ENCODE measurements at places on chromosomes 5 and 9.

GRCh38 chr9:129437626-129438323 is 183.1 kb downstream of the C9orf50 start:
- DNase-seq: no peak

DNA sequence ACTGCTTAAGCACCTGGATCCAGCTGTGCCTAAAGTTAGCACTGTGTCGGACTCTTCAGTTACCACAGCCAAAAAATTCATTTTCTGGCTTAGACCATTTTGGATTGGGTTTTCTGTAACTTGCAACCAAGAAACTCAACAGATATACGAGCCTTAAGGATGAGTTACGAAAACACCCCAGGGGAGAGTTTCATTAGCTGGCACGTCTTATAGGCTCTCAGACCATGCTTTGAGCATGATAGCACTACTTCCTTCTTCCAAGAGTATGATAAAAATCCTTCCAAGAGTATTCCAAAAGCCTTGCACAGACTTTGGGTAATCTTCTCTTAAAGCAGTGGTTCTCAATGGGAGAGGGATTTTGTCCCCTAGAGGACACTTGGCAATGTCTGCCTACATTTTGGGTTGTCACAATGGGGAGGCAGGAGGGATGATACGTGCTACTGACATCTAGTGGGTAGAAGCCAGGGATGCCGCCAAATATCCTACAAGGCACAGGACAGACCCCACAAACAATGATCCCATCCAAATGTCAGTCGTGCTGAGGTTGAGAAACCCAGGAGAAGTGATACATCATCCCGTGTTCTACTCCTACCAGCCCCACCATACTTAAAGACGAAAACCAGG is 64.8 kb downstream of the SMIM23 start:
- peak; percentile 90 for DNase-seq

DNA sequence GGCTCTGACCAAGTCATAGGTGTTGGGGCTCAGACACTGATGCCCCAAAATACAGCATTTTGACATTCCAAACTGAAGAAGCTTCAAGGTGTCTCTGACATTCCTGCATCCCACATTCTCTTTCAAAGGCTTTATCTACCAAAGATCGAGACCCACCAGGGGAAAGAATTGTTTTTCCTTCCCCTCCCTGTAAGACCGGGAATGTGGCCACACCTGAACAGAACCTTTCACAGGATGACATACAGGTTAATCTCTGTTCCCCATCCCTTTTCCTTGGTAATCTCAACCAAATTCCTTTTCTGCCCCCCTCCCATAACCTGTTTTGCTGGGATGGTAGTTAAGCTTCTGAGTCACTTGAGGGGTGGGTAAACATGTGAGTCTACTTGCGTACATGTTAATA is 72.3 kb downstream of the IQGAP2 start:
- peak; percentile 83 for DNase-seq

GRCh38 chr9:98774746-98775145 is 21.6 kb downstream of the ANKS6 start:
- DNase-seq: no peak

- DNase-seq: no peak
Observed at GRCh38 chr5:78387468-78388153, 27.2 kb downstream of the SCAMP1 start.

GRCh38 chr9:90546200-90546599 is 96.4 kb downstream of the DIRAS2 start:
- peak; percentile 93 for DNase-seq

DNA sequence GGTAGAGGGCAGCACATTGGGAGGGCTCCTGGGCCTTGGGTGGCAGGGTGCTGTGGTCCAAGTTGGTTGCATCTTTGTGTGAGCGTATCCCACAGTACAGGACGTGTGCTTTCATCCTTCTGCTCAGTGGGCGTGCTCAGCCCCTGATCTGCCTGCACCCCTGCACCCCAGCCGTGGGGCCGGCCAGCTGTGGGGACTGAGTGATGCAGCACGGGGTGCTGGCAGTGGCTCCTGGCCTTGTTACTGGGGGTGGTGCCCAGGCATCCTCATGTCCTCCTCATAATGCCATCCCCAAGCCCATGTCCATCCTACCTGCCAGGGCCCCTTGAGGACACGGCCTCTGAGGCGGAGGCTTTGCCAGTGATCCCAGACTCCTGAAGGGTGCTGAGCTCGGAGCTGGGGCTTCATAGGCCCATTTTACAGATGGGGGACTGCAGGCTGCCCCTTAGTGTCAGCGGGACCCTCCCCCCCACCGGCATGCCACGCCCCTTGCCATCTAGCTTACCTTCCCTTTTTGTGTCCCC is 100.7 kb downstream of the PHF2 start:
- no peak for DNase-seq

GRCh38 chr9:119074017-119074416 is 295.2 kb downstream of the BRINP1 start:
- DNase-seq: no peak

DNA sequence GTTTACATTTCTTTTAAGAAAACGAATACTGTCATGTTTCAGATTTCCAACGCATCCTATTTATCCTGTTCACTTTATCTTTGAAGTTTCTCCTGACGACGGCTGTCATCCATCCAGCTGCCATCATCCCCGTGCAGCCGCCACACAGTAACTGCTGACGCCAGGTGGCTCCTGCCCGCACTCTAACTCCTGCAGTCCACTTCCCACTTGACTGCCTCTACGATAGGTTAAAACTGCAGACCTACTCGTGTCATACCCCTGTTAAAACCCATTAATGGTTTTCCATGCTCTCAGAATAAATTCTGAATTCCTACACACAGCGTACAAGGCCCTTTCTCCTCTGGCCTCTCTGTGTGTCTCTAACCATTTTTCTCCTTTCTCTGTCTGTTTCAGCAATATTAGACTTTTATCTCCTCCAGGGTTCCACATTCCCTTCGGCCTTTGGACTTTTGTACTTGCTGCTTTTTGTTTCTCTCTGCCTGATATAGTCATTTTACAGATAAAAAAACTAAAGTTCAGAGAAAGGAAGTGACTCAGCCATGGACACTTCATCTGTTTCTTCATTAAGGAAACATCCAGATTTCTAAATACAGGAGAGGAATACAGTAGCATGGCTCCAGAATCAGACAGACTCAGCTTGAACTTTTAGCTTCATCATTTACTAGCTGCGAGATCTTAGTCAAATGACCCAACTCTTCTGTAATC is 84.9 kb downstream of the ADAMTS12 start:
- DNase-seq: no peak

DNA sequence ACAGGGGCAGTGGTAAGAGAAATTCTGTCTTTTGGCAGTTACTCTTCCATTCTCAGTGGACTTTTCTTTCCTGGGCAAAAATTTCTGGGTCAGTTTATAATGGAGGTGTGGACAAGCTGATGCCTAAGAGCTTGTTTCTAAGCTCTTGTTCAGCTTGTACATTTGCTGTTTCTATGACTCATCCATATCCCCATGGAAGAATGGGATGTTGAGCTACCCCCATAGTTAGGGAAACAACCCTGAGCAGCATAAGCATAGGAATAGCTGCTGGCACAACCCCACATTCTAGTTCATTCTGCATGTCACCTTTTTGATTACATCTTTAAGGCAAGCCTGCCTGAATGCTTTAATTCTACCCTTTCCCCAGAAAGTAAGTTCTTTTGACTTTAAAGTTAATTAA is 173.3 kb downstream of the PSAT1 start:
- DNase-seq: no peak

GRCh38 chr5:174951151-174951780 is 226.9 kb downstream of the MSX2 start:
- DNase-seq: peak; percentile 90

- no peak for DNase-seq
Observed at GRCh38 chr9:107639426-107639825, 149.9 kb upstream of the KLF4 start.

DNA sequence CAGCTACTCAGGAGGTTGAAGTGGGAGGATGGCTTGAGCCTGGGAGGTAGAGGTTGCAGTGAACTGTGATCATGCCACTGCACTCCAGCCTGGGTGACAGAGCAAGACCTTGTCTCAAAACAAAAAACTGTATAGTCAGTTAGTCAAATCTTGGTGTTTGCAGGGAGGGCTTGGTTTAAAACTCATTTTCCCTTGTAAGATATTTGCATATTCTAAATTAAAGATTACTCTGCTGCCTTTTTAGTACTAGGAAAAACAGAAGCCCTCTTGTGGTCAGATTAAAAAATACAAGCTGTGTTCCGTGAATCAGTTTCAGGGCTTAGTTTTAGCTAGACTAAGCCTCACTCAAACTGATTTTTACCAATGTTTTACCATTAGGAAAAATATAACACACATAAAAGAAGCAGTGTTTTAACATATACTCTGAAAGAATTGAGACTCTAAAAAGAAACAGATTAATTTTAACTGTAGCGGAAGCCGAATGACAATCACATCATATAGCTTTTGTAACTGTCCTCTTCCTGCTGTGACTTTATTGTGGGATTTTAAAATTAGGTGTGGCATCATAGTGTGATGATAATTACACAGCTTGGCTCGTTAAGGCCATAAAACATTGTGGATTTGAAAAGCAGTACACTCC is 84.9 kb upstream of the BASP1 start:
- peak; percentile 48 for DNase-seq

GRCh38 chr5:64947031-64947430 is 178.3 kb downstream of the CWC27 start:
- DNase-seq: no peak

GRCh38 chr9:78221425-78221824 is 14.4 kb upstream of the CEP78 start:
- no peak for DNase-seq

- no peak for DNase-seq
Observed at GRCh38 chr5:96669909-96670308, 7.7 kb downstream of the CAST start.

DNA sequence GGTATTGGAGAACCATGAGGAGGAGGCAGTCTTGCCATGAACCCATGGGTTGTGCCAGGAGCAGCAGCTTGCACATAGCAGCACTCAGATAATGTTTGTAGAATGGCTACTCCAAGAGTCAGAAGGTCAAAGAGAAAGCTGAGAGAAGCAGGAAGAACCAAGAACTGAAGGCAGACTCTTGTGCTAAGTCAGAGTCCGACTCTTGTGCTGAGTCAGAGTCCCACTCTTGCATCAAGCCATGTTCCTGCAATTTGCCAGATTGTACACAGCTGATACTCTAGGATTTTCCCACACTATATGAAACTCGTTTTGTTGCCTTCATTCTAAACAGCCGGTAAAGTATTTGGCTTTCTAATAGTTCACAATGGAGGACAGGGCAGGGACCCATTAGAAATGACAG is 26.2 kb upstream of the HSPA9 start:
- no peak for DNase-seq

DNA sequence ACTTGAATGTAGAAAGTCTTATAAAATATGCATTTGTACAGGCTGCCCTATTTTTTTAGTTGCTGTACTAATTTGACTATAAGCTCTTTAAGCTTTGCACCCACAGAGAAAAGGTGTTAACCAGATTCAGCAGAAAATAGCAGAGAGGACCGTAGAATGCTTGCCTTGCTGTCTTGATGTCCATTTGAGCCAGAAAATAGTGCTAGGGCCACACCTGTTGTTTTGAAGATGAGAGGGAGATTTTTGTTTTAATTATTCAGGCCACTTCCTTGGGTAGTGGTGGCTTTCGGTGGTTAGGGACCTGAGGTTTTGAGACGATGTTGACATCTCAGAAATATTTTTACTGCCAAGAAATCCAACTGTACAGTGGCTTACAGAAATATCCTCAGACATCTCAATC is 196.0 kb downstream of the SPATA31D1 start:
- DNase-seq: no peak

- no peak for DNase-seq
Observed at GRCh38 chr5:8098081-8098480, 229.1 kb downstream of the MTRR start.

DNA sequence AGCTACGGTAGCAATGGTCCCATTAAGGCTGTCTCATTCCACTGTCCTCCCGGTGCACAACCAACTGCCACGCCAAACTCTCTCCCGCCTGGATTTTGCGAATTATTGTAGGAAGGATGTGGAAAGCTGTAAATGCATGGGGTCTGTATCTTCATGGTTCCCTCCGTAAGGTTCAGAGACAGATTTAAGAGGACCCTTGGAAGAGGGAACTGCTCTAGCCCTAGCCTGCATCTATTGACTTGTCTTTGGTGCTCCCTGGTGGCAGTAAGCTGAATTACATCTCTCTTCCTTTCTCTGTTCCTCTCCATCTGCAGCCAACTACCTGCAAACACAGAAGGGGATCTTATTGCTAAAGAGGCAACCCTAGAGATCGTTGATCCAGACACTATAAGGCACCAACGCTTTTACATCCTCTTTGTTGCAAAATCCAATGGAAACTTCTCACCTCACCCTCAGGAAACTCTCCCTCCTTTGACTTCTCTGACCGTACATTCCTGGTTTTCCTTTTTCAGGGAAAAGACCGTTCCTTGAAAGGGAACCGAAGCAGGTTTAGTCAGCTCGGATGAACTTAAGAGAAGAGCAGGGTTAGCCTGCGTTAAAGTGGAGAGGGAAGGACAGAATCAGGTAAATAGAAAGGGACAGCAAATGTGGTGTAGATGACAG is 11.9 kb downstream of the CAPSL start:
- peak; percentile 73 for DNase-seq

GRCh38 chr5:95446560-95447221 is 55.5 kb downstream of the FAM81B start:
- DNase-seq: peak; percentile 28

DNA sequence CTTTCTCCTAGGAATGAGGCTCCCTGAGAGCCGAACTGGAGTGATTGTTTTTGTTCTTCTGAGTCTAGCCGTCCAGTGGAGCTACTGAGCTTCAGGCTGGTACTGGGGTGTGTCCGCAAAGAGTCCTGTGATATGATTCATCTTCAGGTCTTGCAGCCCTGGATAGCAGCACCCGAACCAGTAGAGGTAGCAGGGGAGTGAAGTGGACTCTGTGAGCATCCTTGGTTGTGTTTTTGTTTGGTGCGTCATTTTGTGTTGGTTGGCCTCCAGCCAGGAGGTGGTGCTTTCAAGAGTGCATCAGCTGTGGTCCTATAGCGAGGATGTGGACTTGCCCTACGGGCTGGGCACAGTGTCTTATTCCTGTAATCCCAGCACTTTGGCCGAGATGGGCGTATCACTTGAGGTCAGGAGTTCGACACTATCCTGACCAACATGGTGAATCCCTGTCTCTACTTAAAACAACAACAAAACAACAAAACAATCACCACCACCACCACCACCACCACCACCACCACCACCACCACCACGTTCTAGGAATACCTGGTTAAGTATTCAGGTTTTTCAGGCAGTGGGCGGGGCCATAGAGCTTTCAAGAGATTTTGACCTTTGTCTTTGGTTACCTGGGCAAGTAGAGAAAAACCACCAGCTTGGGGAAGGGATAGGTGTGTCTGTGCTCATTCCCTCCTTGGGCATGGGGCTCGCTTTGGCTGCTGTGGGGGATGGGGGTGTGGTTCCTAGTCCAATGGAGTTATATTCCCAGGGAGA is 154.0 kb downstream of the WDR70 start:
- no peak for DNase-seq

Data from mesendoderm (in vitro differentiated cells).